MV-4-11 (cell line): ENCODE measurements at places on chromosomes 13 and 19.

DNA sequence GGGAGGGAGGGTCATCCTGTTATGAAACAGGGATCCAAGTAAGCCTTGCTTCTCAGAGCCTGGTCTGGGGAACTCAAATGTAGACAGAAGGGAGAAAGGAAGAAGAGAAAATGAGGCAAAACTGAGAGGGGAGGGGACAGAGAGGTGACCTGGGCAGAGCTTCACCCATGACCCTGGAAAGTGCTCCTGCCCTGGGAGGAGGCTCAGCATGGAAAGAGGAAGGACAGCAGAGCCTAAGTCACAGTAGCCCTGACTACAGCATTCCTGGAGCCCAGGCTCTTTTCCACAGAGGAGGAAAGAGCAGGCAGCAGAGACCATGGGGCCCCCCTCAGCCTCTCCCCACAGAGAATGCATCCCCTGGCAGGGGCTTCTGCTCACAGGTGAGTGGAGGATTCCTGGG is at the start of gene CEACAM3:
CEACAM3 (plus strand) TSS at position 226 of the 400 bp plus-strand sequence; CDS start at position 317, 91 bp downstream.
- no peak for DNase-seq

DNA sequence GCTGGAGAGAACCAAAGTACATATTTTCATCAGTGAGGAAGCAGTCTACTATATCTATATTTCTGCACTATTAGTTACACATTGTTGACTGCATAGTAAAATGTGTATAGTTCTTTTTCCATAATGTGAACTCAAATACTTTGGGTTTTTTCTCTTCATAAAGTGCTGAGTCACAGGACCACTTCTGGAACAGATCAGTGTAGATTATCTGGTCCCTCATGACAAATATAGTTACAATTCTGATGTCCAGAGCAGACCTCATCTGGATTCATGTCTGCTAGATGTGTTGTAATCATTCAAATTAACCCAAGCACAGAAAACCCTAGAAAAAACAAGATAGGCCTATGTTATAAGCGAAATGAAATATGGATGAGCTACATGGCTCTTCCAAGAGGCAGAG is 171.4 kb downstream of the SUCLA2 start:
- DNase-seq = no peak

DNA sequence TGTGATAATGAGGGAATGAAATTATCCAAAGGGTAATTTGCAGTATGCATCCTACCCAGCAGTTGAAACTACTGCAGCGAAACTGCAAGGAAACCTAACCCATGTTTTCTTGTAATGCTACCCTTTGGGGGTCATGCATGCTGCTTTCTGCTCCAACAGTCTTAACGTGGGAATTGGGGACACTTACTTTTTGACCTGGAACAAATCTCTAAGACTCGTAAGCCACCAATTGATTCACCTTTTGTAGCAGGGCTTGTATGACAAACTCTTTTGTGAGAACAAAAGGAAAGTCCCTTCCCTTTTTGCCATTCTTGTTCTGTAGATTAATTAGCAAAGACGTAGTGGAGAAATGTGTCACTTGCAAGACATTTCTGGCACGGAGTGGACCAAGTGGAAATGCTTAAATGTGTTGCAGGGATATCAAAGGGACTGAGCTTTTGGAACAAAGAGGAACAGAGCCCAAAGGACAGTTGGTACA is 27.4 kb downstream of the LRCH1 start:
- peak; percentile 42 for DNase-seq

DNA sequence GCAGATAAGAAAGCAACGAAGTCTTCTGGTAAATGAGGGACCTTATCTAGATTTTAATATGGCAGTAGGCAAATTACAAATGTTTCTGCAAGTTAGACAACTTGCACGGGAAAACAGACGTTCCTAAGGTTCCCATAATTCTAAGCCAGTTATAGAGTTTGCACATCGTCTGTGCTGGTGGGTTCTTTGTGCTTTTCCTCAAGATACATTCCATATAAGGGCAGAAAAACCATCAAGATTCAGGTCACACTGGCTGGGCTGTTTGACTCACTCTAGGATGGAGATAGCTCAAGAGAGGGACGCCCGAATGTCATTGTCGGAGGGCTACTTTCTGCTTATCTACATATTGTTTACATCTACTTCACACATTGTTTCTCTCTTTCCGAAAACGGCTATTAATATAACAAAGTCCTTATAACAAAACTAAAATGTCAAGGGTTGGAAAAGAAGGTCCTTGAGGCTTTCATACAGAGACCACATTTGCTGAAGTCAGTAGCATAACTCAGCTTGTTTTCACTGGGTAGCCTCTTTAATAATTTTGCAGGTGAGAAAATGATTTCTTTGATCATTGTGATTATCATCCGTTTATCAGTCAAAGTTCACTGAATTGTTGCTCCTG is 44.4 kb downstream of the SOX1 start:
- no peak for DNase-seq

DNA sequence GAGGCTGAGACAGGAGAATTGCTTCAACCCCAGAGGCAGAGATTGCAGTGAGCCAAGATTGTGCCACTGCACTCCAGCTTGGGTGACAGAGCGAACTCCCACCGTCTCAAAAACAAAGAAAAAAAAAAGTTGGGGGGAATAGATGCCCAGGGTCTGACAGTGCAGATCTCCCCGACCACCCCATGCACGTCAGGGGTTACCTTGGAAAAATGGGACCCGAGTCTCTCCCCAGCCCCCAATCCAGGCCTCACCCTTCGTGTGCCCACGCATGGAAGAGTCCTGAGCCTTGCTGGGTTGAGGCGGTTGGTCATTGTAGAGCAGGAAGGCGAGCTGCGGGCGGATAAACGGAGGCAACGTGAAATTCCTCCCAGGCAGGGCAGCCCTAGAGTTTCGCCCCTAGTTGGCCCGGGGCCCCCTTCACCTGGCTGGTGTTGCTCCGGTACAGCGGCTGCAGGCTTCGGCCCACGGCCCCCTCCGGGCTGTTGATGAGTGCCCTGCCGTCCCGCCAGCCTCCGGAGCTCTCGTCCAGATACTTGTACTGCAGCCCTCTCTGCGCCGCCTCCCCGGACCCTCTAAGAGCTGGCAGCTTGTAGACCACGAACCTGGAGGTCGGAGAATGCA is 588 bp downstream of the DNASE2 start:
- no peak for DNase-seq

GRCh38 chr13:33230178-33230881 is 55.2 kb downstream of the STARD13 start:
- DNase-seq = no peak

GRCh38 chr13:113192279-113192678 is 16.2 kb downstream of the PCID2 start:
- DNase-seq = no peak

- DNase-seq = no peak
Observed at GRCh38 chr13:30832845-30833332, 73.2 kb upstream of the MEDAG start.

GRCh38 chr19:23160766-23161165 is 43.9 kb downstream of the ZNF730 start:
- no peak for DNase-seq

GRCh38 chr13:98014766-98015165 is 61.3 kb downstream of the IPO5 start:
- peak; percentile 20 for DNase-seq

DNA sequence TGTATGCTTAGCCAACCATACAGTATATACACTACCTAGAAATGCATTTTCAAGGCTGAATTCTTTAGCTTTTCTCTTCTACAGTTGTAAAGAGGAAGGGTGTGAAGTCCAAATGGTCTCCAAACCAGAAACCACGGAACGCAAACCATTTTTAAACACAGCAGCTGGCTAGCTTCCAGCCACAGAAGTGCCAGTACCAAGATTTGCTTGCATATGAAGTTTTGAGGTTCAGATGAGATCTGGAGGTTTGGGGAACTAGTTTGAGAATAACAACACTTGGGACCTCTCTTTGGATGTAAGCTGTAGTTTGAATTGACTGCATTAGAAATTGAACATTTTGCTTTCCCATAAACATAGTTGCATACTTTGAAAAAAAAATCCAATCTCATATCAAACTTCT is 1243.5 kb downstream of the EFNB2 start:
- peak; percentile 9 for DNase-seq

GRCh38 chr19:55552206-55552605 is 6.9 kb upstream of the SBK3 start:
- no peak for DNase-seq

DNA sequence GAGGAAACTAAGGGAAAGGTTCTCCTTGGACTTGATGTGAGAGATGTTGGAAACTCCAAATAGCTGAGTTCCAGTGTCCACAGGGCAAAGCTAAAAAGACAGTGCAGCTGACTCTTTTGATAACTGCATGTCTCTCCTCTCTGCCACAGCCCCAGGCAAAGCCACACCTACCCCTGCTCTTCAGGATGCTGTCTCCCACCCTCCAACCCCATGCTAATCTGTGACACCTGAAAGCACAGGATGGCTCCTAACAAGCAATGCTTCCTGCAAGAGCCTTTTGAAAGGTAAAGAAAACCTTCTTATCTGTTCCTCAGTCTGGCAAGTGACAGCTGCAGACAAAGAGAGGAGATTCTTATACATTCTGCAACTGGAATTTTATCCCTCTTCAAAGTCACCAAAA is 14.5 kb downstream of the SLC46A3 start:
- no peak for DNase-seq
